T-helper 2 cell (primary cell): ENCODE measurements at places on chromosomes 12 and 14.

- DNase-seq, result no peak
Measured at GRCh38 chr12:132610051-132610759, at the start of gene LRCOL1. LRCOL1 (minus strand) TSS chr12:132610582; CDS start chr12:132606251, 4,331 bp downstream.

DNA sequence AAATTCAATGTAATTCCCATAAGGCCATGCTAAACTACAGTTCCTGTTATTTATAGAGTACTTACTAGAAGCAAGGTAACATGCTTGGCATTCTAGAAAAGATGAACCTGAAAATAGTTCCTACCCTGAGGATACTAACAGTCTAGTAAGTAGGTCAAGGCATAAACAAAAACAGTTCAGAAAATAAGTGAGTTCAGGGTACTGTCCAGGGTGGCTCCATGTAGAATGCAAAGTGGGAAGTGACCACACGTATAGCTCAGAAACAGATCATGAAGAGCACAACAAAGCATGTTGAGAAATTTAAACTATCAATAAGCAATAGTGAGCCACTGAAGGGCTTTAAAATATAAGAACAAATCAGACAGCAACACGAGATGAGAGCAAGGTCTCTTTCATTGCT, 2.3 kb downstream of the TMED10 start:
- DNase-seq, result no peak

DNA sequence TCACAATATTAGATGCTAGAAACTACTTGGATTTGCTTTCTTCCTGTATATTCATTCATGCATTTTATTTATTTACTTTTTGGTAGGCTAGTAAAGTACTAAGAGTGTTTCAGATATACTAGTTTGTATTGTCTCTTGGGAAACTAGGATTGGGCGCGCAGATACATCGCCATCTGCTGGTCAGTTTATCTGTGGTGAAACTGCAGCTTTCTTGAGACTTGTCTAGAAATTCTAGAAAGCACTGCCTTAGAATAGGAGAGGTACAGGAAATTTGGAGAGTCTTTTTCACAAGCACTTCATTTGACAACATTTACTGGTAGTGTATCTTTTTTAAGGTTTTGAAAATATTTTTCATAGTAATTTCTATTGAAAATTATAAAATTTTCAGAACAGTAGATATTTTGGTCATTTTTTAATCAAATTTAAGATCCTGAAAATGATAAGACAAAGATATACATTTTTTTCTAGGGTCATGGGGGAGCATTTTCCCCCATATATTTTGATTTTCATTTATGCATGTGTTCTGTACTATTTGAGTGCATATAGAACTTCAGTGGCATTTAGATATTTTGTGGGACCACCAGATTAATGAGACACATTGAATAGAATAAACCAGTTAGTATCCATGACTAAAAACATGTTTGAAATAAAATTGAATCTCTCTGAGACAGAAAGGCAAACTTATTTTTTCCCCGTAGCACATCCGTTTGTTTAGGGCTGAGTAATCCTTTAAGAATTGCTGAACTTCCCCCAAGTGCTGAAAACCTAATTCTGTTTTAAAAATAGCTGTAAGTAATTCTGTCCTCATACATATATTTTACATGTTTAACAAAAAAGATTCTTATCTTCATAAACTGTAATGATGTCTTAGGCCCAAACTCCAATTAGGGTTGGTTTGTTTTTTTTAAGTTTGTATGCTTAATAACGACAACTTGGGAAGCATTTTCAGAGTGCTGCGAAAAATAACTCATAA, 44.5 kb downstream of the SLC38A6 start:
- peak; percentile 24 for DNase-seq

- no peak for DNase-seq
Measured at GRCh38 chr12:79508622-79509021, 182.1 kb downstream of the PAWR start.

- DNase-seq, result no peak
Measured at GRCh38 chr12:68440068-68440581, 108.0 kb upstream of the MDM1 start.

- DNase-seq, result no peak
Measured at GRCh38 chr12:48631071-48631470, 51.0 kb downstream of the KANSL2 start.

DNA sequence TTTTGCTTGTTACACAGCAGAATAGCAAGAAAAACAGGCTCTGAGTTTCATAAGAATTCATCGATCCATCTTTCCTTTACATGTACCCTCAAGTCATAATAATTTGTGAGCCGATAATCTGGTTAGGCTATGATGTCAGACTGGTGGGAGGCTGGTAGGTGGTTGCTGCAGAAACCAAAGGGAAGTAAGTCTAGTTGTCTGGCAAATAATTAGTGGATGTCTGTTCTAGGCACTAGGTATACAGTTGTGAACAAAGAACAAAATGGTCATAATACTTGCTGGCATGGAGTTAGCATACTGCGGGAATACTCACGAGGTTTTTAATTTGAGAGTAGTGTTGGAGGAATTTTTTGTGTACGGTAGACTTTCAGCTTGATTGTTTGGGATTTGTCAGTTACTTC, 8.8 kb downstream of the SUSD6 start:
- no peak for DNase-seq

GRCh38 chr12:31215518-31216232, 110.3 kb downstream of the SINHCAF start:
- DNase-seq, result no peak
